Stimulated activated CD8-positive, alpha-beta memory T cell treated with anti-CD3 and anti-CD28 coated beads, Interleukin-7, amount 100 ng/mL, for 1 hour (primary cell): ENCODE measurements at places on chromosomes 13 and 19.

DNA sequence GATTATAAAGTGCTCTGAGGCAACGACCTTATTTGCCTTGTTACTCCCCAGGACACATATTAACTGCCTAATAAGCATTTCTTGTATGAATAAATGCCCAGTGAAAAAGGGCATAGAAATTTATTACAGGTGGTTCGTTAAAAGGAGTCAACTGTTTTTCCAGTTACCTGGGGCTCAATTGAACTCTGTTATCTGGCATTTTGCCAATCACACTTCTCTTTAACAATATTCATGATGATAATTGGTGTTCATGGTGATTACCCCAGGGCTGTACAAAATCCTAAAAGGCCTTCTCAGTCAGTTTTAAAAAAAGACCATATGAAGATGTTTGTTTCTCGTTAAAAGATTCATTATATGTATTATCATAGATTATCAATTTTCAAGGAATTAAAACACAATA is 57.1 kb downstream of the KL start:
- DNase-seq = no peak

- DNase-seq = no peak
These were observed 6.5 kb upstream of the CCNE1 start for GRCh38 chr19:29805031-29805965.

DNA sequence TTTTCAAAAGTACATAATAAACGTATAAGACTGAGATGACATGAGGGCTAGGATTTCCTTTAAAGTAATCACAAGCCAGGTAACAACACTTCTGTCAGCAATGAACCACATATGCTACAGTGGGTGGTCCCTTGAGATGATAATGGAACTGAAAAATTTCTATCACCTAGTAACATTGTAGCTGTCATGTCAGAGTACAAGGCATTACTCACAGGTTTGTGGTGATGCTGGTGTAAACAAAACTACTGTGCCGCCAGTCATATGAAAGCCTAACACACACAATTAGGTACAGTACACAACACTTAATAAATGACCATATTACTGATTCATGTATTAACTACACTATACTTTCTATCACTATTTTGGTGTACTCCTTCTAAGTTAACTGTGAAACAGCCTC is 36.8 kb downstream of the MIPEP start:
- DNase-seq = no peak

DNA sequence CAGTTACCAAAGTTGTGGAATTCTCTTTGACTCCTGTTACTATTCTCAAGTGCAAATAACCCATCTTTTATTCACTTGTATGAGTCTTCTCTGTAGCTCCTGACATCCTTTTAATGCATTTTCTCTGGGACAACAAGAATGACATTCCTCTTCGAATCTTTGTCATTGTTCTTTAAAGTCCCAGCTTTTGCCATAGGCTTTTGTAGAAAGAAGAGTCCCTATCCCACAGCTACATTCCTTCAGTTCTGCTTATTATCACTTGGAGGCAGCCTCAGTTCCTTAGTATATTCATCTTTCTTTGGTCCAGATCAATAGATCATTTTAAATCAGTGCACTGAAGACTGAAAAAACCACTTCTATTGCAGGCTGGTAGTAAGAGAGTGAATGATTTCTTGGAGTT is 560.2 kb downstream of the DACH1 start:
- DNase-seq = no peak

DNA sequence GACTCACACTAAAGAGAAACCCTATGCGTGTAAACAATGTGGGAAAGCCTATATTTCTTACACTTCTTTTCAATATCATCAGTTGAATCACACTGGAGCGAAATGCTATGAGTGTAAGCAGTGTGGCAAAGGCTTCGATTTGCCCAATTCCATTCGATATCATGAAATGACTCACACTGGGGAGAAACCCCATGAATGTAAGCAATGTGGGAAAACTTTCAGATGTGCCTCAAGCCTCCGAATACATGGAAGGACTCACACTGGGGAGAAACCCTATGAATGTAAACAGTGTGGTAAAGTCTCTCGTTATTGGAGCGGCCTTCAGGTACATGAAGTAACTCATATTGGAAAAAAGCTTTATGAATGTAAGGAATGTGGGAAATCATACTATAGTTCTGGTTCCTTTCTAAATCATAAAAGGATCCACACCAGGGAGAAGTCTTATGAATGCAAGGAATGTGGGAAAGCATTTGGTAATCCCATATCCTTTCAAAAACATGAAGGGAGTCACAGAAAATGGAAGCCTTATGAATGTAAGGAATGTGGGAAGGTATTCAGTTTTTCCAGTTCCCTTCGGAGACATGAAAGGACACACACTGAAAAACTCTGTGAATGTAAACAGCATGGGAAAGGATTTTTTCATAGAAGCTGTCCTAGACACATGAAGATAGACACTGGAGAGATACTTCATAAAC is 28.1 kb downstream of the ZNF20 start:
- DNase-seq = no peak

- peak; percentile 86 for DNase-seq
These were observed 8.4 kb downstream of the ZNF808 start for GRCh38 chr19:52535771-52536447.

- DNase-seq = no peak
These were observed 102.5 kb downstream of the FGF14 start for GRCh38 chr13:102299366-102299765.

- no peak for DNase-seq
These were observed 17.8 kb upstream of the ADGRE5 start for GRCh38 chr19:14363183-14364097.

- no peak for DNase-seq
These were observed 12.6 kb upstream of the ZNF792 start for GRCh38 chr19:34976611-34977010.

DNA sequence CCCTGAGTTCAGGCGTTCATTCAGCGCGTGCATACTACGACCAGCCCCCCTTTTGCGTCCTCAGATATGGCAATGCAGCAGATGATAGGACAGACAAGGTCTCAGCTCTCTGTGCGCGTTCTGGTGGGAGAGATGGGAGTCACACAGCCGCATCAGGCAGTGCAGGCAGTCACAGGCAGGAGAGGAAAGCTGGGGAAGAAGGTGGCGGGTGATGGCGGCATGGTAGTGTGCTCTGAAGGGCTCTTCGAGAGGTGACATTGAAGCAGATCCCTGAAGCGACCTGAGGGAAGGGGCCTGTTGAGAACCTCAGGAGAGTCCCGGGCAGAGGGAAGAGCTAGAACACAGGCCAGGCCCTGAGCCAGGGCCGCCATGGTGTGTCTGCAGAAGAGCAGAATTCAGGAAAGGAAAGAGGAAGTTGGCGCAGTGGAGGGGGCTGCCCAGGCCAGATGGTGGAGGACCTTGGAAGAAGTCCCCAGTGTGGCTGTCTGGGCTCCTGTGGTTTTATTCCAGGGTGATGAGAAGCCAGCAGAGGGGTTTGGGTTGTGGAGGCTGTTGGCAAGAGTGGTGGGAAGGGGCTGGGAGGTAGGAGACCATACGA is 3.5 kb downstream of the USF2 start:
- no peak for DNase-seq

DNA sequence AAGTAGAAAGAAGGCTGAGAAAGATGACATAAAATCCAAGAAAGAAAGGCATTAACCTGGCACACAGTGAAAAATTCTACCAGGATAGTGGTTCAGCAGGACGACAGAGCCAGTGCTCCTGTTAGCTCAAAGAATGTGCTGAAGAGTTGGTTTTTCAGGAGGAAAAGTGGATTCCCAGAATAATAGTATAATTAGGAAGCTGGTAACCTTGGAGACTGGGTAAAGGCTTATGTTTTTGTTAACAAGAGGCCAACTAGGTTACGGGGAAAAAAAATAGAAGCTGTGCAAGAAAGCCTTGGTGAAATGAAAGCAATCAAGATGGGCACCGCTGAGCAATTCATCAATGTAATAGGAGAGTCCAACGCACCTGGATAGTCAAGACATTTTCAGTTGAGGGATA is 54.7 kb downstream of the SLC15A1 start:
- no peak for DNase-seq

- DNase-seq = no peak
These were observed 6.1 kb downstream of the ZNF548 start for GRCh38 chr19:57395710-57396109.

DNA sequence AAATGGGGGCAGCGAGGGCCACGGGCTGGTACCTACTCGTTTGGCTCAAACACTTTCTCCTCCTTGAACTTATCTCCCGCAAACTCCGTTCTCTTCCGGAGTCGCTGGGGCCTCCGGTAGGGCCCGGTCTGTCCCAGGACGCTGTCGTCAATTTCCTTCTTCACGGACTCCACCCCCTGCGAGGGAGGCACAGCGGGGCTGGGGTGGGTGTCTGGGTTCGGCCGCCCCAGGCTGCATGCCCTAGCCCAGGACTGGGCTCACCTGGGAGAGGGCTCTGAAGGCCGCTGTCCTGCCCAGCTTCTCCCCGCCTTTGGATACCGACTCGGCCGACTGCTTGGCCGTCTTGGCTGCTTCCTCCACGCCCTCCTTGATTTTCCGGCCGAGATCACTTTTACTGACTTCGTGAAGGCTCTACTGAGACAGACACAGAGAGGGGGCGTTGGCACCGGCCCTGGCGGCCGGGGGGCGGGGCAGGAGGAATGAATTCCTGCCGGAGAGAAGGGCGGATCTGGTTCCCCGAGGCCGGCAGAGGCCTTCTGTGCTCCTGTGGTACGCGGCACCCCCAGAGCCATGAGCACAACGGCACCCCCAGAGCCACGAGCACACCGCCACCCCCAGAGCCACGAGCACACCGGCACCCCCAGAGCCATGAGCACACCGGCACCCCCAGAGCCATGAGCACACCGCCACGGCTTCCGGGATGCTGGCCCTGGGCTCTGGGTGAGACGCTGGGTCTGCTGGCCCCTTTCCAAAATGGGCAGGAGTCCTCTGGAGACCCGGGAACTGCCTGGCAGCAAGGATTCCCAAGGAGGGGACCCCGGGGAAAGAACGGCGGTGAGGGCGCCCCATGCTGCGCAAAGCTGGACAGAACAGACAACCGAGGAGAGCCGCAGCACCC is 8.1 kb upstream of the CTXN1 start:
- no peak for DNase-seq

DNA sequence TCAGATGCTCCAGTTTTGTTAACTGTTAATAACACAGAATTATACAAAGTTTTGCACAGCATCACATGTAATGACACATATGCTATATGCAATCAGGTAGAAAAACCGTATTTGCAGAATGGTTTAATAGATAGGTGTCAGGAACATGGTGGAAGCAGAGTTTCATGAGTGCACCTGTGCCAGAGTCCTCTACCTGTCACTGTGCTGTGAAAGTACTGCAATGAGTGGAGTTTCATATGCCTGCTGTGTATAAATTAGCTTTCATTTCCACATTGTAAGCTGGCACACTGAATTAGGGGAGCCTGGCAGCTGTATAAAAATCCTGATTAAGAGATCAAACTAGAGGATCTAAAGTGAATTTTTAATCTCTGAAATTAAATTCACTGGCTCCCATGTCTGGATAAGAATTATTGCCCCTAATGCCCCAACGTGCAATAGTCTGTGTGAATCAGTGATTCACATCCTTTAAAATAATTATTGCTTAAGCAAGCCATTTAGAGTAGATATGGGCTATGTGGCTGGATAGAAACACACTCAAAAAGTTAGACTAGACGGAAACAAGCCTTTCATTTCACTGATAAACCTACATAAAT is 8.5 kb upstream of the EEF1AKMT1 start:
- no peak for DNase-seq

DNA sequence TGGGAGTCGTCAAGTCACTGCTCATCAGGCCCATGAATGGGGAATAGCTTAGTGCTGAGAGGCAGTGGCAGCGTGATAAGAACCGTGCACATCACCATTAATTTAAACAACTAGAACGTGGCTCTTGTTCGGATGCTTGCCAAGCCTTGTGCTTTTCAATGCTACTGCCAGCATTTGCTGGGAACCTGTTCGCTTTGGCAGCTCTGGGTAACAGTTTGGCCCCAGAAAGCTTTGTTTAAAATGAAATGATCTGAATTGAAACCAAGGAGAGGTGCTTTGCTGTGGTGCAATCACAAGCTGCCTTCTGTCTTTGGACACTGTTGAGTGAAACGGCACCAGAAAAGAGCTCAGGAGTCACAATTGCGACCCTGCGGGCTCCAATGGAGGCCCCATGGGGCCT is 53.5 kb upstream of the OLFM4 start:
- DNase-seq = no peak

DNA sequence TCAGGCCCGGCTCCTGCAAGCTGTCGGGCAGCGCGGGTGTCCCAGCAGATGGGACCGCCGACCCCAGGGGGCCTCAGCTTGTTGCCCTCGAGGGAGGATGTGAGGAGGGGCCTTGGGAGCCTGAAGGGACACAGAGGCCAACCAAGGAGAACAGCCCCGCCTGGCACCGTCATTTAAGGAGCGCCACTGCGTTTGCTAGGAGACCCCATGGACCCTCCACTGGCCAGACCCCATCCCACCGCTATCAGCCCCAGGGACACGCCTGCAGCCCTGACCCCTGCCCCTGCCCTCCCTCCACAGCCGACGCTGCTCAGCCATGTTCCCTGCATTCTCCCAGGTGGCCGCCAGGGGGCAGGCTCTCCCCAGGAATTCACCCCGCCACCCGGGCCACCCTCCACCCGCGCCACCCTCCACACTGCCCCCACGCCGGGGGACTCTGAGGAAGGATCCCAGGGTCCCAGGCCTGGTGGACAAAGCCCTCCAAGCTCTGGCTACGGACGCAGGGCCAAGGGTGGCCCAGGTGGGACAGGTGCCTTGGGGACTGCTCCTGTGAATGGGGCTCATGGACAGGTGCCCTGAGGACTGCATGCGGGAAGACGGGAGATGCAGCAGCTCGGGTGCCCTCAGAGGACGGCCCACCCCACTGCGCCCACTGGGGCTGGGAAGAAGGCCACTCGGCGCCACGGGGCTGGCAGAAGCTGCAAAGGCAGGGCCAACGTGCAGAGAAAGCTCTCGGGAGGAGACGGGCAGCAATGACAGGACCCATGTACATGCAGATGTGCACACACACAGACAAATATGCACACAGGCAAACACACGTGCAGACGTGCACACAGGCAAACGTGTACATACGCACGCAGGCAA is 34.4 kb downstream of the PIP5K1C start:
- peak; percentile 60 for DNase-seq

GRCh38 chr19:54709212-54709948 is 14.9 kb upstream of the KIR3DL3 start:
- no peak for DNase-seq

GRCh38 chr13:109204252-109204651 is 574.8 kb downstream of the MYO16 start:
- no peak for DNase-seq
